Upper lobe of right lung (tissue), 1 donor: ENCODE measurements at places on chromosomes 3 and 15.

DNA sequence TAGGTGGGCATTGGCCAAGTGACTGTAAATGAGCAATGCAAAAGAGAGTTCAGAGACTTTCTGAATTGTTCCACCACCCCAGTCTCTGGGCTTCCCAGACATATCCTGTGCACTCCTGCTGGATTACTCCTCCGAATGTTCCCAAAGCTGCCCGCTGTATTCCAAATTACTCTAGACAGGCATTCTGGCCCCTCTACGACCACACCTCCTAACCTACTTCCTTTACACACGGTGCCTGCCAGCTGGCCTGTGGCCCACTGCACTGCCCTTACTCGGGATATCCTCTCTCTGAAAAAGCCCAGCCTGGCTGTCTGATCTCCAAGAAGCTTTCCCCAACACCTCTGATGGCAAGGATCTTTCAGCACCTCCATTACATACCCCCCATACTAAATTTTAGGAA, 66.6 kb downstream of the DUT start:
- peaks cover 15% of the 10 kb centered on the region for H3K4me1 ChIP-seq
- no peak overlapping the region for H3K27ac ChIP-seq
- DNase-seq = peak; percentile 70

DNA sequence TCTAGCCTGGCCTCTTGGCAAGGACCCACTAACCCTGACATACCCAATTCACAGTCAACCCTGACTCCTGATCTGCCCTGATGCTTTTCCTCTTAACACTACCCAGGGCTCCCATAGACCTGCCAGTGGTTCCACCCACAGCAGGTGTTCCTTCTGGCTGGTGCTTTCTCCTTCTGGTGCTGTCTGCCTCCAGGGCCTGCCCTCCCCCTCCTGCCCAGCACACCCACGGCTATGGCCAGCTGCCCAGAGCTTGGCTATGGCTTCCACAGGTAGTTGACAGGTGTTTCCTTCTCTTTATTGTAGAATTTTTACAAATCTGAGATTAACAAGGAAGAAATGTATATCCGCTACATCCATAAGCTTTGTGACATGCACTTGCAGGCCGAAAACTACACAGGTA, 46.5 kb upstream of the MANF start:
- H3K4me3 ChIP-seq = no peak overlapping the region
- H3K27me3 ChIP-seq = no peaks in the 10 kb centered on the region
- peaks cover 9% of the 10 kb centered on the region for H3K4me1 ChIP-seq
- no peak overlapping the region for H3K27ac ChIP-seq
- no peak for DNase-seq
- no peaks in the 10 kb centered on the region for H3K36me3 ChIP-seq

DNA sequence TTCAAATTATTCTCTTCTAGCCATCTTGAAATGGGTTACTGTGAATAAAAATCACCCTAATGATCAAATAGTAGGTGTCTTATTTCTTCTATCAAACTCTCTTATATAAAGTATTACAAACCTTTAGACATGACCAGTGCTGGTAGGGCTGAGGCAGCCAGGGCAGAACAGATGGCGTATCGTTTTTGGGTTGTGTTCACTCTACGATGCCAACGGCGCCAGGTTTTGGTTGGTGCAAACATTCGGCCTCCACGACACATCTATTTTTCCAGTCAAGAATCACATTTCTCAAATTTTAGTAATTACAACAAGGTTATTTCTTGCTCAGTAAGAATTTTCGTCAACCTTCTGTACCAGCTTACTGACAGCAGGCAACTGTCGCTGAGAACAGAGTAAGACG, 2.2 kb downstream of the RPL4 start:
- peaks cover 55% of the 10 kb centered on the region for H3K36me3 ChIP-seq
- DNase-seq = no peak
- H3K27me3 ChIP-seq = no peaks in the 10 kb centered on the region
- peak overlapping the region; percentile 92 for H3K4me3 ChIP-seq
- H3K4me1 ChIP-seq = peaks cover 42% of the 10 kb centered on the region

GRCh38 chr3:149559525-149559924, 85.0 kb downstream of the TM4SF4 start:
- no peak overlapping the region for H3K4me3 ChIP-seq
- H3K27ac ChIP-seq = no peak overlapping the region
- DNase-seq = no peak
- H3K27me3 ChIP-seq = no peaks in the 10 kb centered on the region

DNA sequence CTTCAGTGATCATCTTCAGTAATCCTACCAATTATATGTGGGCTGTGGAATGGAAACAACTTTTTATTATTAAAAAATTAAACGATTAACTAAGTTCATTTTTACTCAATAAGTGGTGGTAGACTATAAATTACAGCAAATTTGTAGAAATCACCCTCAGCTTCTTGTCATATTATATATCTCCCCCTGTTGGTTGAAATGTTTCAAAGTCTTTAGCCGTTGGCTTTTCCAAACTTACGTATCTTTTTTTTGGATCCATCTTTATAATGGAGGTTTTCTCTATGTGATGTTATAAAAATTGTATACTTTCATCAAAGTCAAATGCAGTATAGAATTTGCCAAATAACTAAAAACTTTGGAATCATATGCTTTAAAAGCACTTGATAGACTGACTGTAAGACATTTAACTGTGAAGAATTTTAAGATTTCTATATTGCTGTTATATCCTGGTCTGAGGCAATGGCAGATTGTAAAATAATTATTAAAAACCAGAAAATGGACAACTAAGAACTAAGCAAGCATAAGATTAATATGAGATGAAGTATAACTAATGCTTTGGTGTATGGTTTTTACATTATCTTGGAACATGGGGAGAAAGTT, 44.7 kb downstream of the ATP11B start:
- H3K4me1 ChIP-seq = no peaks in the 10 kb centered on the region
- H3K36me3 ChIP-seq = peaks cover 45% of the 10 kb centered on the region
- no peaks in the 10 kb centered on the region for H3K27me3 ChIP-seq
- no peak overlapping the region for H3K27ac ChIP-seq
- DNase-seq = no peak

DNA sequence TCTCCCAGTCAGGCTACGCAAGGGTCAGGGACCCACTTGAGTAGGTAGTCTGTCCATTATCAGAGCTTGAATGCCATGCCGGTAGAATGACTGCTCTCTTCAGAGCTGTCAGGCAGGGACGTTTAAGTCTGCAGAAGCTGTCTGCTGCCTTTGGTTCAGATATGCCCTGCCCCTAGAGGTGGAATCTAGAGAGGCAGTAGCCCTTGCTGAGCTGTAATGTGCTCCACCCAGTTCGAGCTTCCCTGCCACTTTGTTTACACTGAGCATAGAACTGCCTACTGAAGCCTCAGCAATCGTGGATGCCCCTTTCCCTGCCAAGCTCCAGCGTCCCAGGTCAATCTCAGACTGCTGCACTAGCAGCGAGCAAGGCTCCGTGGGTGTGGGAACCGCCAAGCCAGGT, 57.5 kb upstream of the SETMAR start:
- H3K4me3 ChIP-seq = no peak overlapping the region
- H3K27me3 ChIP-seq = no peaks in the 10 kb centered on the region
- no peaks in the 10 kb centered on the region for H3K36me3 ChIP-seq
- H3K4me1 ChIP-seq = no peaks in the 10 kb centered on the region
- H3K27ac ChIP-seq = no peak overlapping the region
- no peak for DNase-seq

DNA sequence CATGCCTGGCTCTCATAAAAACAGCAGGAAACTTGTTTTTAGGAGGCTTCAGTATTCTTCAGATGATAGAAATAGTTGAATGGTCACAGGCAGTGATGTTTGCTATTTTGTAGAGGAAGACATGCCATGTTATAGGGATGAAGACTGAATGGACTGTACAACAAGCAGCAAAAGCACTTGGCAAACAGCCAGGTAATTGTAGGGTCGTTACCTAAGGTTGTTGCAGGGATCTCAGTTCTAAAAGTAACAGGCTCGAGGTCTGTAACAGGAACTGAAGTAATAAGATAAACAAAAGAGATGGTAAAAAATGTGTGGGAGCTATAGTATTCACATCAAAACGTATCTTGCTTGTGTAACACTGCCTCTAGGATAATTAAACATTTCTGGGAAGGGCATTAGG, 116.3 kb downstream of the TFG start:
- H3K4me3 ChIP-seq = no peak overlapping the region
- H3K27ac ChIP-seq = no peak overlapping the region
- H3K4me1 ChIP-seq = no peaks in the 10 kb centered on the region
- H3K36me3 ChIP-seq = no peaks in the 10 kb centered on the region
- no peaks in the 10 kb centered on the region for H3K27me3 ChIP-seq

DNA sequence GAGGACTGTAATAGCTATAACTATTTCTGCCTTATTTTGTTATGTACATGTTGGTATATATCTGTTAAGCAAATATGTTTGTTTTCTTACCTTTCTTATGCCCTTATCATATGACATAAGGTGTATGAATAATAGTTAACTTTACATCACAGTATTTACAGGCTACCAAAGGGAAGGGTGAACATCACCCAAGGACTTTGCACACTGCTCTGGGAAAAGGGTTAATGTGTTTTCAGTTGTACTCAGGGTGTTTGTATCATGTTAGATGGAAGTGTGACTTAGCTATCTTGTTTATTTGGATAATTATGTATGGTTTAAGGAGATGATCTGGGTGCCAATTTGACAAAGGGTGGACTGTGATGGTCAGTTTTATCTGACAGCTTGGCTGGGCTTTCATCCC, 60.3 kb downstream of the LSM3 start:
- no peak for DNase-seq
- H3K4me1 ChIP-seq = peaks cover 11% of the 10 kb centered on the region

DNA sequence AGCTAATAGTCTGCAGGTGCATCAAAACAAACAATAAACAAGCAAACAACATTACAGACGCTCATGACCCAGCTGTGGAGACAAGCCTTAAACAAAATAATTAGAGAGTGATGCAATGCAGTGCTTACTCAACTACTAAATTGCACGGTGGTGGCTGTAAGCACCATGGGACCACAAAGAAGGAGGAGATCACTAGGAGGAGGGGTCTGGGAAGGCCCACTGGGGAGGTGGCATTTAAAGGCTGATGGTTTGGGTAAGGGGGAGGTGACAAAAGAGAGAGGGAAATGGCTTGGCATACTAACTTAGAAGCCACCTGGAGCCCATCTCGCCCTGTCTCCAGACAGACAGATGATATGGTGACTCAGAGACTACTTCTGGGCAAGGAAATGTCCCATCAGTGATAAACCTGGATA, 516.7 kb downstream of the FOXP1 start:
- no peaks in the 10 kb centered on the region for H3K36me3 ChIP-seq
- no peak overlapping the region for H3K27ac ChIP-seq
- DNase-seq = no peak
- H3K4me3 ChIP-seq = no peak overlapping the region

DNA sequence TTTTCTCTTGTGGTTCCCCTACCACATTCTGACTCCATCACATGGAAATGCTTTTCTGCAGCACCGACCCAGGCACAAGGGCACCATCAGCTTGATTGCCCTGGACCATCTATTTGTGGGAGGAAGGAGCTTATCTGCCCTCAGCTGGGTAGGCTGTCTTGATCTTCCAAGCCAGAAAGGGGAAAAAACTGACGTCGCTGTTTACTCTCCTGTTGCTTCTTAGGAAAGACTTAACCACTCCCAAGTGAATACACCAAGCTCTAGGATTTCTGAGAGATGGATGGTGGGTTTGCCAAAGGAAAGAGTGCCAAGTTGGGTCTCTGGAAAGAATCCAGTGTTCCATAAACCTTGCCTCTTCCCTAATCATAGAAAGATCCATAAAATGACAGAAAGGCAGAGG, 4.0 kb downstream of the TNFAIP8L3 start:
- no peak for DNase-seq
- H3K36me3 ChIP-seq = no peaks in the 10 kb centered on the region
- H3K27ac ChIP-seq = no peak overlapping the region
- H3K4me1 ChIP-seq = peaks cover 15% of the 10 kb centered on the region

DNA sequence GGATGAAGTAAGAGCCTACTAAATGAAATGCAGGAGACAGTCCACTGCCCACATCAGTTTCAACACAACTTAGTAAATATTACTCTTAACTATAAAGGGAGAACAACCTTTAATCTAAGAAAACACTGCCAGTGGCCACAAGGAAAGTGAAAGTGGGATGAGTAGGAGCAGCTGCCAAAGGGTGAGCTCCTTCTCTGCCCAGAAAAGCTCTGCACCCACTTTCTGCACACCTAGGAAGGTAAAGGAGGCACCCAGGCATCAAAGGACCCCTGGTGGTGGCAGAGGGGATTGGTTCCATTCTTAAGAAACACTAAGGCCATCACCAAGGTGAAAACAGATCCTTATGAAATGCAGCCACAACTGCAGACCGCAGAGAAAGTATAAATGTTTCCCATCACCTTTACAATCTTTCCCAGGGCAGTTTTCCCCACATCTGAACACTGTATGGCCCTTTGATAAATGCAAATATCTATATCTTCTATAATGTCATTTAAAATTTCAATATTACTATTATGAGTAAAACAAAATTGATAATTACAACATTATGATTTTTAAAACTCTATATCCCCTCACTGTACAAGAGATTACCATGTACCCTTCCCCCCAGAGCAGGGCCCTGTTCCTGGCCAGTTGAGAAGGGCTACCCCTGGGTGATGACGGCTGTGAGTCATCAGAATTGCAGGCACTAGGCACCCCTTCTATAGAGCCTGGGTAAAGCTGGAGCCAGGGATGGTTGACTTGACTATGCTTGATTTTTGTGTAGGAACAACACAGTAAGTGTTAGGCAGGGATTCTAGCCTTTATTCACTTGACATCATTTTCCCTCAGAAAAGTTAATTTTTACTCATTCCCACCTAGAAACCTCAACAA, 92.0 kb downstream of the SNRK start:
- H3K4me3 ChIP-seq = no peak overlapping the region
- H3K4me1 ChIP-seq = peaks cover 13% of the 10 kb centered on the region
- DNase-seq = no peak
- no peak overlapping the region for H3K27ac ChIP-seq
- H3K36me3 ChIP-seq = no peaks in the 10 kb centered on the region
- no peaks in the 10 kb centered on the region for H3K27me3 ChIP-seq

DNA sequence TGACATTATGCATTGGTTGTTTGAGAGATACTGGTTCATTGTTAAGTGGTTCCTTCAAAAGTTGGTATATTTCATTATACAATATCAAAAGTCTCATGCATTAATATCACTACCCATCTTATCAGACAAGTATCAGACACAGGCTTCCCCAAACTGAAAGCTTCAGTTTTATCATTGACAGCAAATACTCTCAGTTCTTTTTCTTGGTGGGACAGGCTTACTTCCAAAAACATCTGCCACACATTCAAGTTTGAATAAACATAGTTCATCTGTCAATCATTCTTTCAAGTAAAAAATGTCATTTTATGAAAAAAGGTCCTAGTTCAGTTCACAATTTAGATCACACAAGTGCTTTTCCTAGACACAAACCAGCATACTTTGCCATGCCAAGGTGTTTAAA, 280.0 kb upstream of the TRIM42 start:
- DNase-seq = no peak
- peaks cover 4% of the 10 kb centered on the region for H3K4me1 ChIP-seq
- H3K36me3 ChIP-seq = no peaks in the 10 kb centered on the region
- H3K4me3 ChIP-seq = no peak overlapping the region
- no peak overlapping the region for H3K27ac ChIP-seq

DNA sequence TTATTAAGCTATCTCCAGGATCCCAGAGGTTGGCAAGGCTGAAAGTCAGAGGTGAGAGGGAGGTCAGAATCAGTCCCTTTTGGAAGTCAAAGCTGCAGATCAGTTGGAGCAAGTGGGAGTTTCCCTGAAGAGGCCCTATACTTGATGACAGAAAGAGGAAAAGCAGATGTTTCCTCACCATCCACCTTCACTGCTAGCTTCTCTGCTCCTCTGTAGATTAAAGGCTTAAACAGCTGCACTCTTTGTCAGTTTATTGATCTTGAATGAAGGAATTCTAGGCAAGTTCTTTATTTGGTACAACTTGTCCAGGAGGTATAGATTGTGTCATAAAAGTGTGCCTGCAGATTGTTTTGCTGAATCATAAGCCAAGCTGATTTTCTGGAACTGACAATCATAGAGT, 408.2 kb upstream of the TGFBR2 start:
- H3K4me3 ChIP-seq = no peak overlapping the region
- H3K27ac ChIP-seq = no peak overlapping the region
- H3K27me3 ChIP-seq = no peaks in the 10 kb centered on the region
- DNase-seq = no peak
- no peaks in the 10 kb centered on the region for H3K4me1 ChIP-seq
